Fibroblast of gingiva (primary cell): ENCODE measurements at places on chromosomes 3 and 15.

DNA sequence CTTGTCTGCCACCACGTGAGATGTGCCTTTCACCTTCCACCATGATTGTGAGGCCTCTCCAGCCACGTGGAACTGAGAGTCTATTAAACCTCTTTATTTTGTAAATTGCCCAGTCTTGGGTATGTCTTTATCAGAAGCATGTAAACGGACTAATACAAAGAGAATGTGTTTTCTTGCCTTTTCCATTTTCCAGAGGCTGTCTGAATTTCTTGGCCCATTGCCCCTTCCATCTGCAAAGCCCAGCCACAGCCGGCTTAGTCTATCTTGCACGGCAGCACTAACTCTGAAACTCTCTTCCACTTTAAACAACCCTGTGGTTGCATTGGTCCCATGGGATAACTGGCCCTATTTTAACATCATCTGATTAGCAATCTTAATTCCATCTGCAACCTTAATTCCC is 215.3 kb downstream of the LRTM1 start:
- DNase-seq, result peak; percentile 38

GRCh38 chr3:130491431-130491830 is 25.5 kb upstream of the COL6A6 start:
- DNase-seq, result no peak

DNA sequence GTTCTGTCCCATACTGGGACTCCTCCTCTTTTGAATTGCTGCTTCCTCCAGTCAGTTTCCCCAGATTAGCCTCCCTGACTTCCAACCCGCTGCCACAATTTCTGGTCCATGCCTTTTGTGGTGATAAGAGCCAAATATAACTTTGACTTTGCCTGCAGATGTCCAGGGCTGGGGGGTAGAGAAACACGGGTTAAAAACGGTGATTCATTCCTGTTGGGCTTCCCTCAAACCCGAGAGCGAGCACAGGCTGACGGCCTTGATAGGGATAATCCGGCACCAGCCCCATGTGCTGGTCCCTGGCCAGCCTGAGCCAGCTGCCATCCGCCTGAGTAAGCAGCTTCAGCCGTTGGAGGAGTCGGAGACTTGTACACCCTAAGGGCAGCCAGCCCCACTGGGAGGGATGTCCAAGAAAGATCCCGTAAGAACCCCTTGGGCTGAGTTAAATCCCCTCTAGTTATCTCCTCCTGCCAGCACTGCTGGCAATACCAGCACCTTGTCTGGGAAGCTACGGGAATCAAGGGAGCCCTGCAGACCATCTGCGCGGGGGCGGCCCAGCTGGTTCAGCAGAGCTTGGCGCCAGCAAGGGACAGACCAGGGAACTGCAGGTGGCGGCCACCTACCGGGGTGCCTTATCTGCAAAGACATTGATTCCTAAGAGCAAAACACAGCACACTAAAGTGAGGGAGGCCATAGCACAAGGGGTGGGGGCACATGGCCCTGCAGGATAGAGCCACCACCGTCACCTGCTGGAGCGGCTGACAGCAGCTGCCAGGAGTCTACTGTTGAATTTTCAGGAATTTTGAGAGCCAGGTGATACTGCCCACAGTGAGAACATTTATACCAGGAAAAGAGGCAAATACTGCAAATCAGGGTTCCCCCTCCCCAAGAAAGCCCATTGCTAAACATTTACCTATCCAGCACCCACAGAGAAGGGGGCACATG is 18.1 kb downstream of the CSPG4 start:
- peak; percentile 94 for DNase-seq

GRCh38 chr15:31236184-31237042 is 90.2 kb upstream of the KLF13 start:
- peak; percentile 94 for DNase-seq

GRCh38 chr15:78325092-78325843 is 14.9 kb upstream of the CRABP1 start:
- peak; percentile 14 for DNase-seq

- peak; percentile 38 for DNase-seq
These were observed 225.9 kb upstream of the C2CD4B start for GRCh38 chr15:62390791-62391640.

DNA sequence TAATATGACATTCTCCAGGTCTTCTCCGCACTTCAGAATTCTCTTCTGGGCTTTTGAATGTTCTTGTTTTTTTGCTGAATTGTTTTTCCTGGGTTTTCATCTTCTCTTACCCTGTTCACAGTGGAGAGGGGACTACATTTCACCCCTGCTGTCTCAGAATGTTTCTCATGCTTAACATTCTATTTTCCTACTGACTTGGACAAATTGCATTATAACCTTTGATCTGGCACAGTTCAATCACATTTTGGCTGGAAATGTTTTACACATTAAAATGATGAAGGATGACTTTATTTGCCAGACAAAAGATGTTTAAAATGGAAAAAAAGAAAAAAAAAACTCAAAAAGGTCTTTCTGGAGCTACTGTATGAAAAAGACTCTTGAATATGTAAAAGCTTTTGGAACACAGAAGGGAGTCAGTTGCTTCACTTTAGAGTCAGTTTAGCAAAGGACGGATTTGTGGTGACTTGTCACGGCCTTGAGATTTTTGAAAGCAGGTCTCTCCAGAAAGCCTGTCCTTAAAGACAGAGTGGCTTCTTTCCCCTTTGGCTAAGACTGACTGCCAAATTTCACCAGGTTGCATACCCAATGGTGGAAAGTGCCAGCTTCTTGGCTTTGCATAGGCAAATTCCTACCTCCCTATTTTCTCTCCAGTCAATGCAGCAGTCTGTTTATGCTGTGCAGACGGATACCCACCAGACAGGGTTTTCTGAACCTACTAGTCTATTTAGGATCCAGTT is 401.0 kb upstream of the TBL1XR1 start:
- no peak for DNase-seq

GRCh38 chr3:124826703-124827102 is 60.5 kb downstream of the ITGB5 start:
- DNase-seq, result peak; percentile 79
